EH (cell line): ENCODE measurements at places on chromosomes 3 and 15.

DNA sequence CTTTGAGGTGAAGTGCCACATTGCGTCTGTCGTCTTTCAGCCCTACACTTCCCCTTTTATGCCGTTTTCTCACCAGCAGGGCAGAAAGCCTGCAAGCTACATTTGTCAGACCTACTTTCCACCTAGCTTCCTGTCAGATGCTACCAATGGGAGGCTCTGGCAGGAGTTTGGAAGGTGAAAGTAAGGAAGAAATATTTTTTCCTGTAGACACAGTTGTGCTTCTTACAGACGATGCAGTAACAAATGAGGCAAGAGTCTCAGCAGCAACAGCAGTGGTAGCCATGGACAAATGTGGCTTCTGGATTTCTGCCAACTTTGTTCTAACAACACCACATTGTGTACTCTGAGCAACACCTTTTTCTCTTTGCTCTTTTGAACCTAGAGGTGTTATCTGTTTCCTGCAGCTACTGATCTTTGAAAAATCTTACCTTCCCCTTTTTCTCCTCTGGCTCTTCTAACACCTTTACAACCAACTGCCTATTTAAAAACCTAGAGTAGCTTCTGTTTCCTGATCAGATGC lies 70.6 kb upstream of the STT3B start:
- DNase-seq: no peak

- no peak for DNase-seq
Measured at GRCh38 chr15:93982226-93982727, 249.1 kb upstream of the MCTP2 start.

- peak; percentile 82 for DNase-seq
Measured at GRCh38 chr15:45873781-45874180, 239.0 kb downstream of the SQOR start.

DNA sequence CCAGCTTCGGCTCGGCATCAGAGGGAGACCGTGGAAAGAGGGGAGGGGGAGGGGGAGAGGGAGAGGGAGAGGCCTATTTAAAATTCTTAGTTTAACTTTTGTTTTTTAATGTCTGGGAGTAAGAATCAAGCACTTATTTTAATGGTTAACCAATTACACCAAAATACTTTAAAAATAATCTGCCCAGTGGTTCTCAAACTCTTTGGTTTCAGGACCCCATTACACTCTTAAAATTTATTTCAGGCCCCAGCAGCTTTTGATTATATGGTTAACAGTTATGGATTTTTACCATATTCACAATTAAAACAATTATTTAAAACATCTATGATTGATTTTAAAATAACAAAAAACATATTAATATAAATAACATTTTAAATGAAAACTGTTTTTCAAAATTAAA lies 44.5 kb downstream of the NKIRAS1 start:
- no peak for DNase-seq

GRCh38 chr15:26901041-26901440 lies 34.2 kb downstream of the GABRA5 start:
- DNase-seq: no peak

- DNase-seq: no peak
Measured at GRCh38 chr3:52479877-52480575, 15.1 kb upstream of the STAB1 start.

GRCh38 chr3:194134231-194134756 lies 1.7 kb upstream of the HES1 start:
- no peak for DNase-seq

GRCh38 chr3:52183786-52184445 lies 14.0 kb upstream of the ALAS1 start:
- no peak for DNase-seq

GRCh38 chr3:131518680-131519079 lies 15.9 kb upstream of the MRPL3 start:
- no peak for DNase-seq

- DNase-seq: peak; percentile 9
Measured at GRCh38 chr3:104642827-104643226, 723.9 kb upstream of the ALCAM start.

GRCh38 chr3:20405744-20406143 lies 219.7 kb upstream of the SGO1 start:
- peak; percentile 33 for DNase-seq

GRCh38 chr3:70824078-70824477 lies 511.6 kb upstream of the MDFIC2 start:
- DNase-seq: peak; percentile 14

GRCh38 chr3:144252896-144253295 lies 281.3 kb downstream of the DIPK2A start:
- DNase-seq: no peak

- peak; percentile 81 for DNase-seq
Measured at GRCh38 chr3:132432639-132433038, 15.3 kb downstream of the DNAJC13 start.

- no peak for DNase-seq
Measured at GRCh38 chr3:176861137-176861536, 336.1 kb downstream of the TBL1XR1 start.

GRCh38 chr15:44719293-44719999 lies 8.1 kb downstream of the B2M start:
- DNase-seq: peak; percentile 33

DNA sequence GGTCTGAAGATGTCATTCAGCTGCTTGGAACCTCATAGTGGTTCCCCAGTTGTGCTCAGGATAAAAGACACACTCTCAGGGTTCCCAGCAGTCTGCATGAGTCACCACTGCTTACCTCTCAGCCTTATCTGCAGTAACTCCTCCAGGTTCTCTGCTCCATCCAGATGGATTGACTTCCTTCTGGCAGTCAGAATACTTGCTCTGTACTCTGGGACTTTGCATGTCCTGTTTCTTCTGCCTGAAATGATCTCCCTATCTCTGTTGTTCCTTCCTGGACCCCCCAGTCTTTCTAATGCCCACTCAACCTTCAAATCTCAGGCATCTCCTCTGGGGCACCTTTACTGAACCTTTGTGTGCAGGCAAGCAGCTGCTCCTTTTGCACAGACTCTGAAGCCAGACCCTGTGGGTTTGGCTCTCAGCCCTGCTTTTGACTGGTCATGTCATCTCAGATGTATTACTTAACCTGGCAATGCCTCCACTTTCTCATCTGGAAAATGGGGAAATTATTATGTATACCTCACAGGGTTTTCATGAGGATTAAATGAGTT lies 38.4 kb downstream of the ITPR1 start:
- DNase-seq: no peak

DNA sequence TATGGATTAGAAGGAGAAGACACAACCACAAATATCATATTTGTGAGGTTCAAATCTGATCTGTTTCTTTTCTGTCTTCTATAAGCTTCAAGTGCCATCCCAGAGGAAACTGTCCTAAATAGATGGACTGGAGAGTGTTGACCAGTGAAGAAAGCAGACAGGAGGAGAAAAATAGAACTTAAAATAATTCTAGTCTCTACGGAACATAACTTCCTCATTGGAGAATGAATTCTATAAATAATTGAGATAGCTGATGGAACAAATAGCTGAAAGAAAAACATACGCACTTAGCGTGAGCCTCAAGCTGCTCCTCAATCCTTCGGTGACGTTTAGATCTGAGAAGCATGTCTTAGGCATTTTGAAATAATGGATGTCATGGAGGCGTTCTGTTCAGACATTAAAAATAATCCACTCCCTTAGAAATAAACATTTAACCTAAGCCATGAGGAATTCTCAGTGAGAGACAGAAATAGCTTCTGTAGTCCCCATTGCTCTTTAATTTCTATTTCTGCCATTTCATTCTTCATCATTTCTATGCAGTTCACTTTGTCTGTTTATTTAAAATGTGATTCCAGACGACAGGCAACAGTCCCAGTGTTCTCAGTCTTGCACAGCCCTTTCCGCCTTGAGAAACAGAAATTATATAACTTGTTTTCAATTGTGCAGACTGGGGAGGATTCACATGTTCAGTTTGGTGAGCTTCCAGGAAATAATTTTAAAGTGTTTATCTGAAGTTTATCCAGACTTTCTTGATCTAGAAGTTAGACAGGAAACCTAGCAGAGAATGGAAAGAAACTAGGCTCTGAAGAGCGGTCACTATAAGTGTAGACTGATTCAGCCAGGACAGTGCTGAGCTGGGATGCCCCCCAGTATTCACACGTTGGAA lies 97.3 kb downstream of the NR1D2 start:
- DNase-seq: peak; percentile 41
